CD4-positive, alpha-beta T cell treated with Interleukin-2 at 100 ng/mL for 4 hours (primary cell): ENCODE measurements at places on chromosomes 5 and 9.

GRCh38 chr5:104456122-104456521, 893.5 kb upstream of the NUDT12 start:
- no peak for DNase-seq

- no peak for DNase-seq
These were observed 144.0 kb upstream of the HAPLN1 start for GRCh38 chr5:83864652-83865051.

GRCh38 chr9:113675475-113675941, 200.6 kb upstream of the ZNF618 start:
- DNase-seq: no peak

DNA sequence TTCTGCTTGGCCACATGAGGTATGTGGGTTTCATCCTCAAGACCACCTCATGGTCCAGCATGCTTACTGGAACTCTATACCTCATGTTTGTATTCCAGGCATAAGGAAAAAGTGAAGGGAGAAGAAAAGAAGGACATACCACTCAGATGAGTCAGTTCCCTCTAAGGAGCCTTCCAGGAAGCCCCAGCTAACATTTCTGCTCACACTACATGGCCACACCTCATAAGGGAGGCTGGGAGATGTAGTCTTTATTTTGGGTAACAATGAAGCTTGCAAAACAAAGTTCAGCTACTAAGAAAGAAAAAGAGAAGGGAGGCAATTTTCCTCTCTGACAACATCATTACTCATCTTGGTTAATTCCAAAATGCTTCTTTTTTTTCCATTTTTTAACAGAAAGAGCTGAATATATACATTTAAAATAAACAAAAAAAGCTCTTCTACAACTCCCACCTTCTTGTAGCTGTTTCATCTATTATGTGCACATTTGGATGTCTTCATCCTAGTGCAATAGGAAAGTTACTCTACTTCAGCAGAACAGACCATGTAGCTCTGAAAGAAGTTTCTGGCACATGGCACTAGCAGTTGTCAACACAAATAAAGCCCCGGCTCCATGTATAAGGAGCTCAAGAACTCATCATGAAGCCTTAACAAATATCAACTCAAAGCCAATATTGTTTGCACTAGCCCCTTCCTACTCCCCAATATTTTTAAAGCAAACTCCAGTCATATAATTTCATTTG, 123.6 kb upstream of the CCDC112 start:
- no peak for DNase-seq

GRCh38 chr9:92562461-92562967, 26.7 kb upstream of the ECM2 start:
- no peak for DNase-seq

DNA sequence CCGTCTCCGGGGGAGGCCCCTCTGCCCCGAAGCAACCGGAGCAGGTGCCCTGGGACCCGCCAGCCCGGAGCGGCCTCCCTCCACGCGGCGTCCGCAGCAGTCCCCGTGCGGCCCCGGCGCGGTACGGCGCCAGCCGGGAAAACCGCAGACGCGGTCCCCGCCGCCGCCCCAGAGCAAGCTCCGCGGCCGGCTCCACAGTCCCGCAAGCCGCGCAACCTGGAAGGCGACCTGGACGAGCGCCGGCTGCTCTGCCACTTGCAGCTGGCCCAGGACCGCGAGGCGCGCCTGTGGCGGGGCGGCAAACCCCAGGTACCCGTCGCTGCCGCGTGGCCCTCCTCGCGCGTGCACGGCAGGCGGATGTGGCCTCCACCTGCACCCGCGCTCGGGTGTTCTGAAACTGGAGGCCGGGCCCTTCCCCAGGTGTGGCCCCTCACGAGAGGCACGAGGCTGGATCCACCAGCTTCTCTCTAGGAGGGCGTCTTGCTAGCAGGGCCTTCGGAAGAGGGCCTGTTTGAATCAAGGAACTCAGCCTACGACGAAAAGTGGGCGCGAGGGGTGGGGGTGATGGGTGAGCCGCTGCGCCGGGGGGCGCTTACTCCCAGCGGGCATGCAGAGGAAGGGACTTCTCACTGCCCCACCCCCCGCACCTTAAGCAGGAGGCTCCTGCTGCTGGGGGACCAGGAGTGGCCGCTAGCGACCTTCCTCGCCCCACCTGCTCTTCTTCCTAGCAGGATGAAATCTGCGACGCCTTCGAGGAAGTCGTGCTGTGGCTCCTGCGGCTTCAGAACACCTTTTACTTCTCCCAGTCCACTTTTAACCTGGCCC, 602 bp downstream of the CCNI2 start:
- peak; percentile 48 for DNase-seq

DNA sequence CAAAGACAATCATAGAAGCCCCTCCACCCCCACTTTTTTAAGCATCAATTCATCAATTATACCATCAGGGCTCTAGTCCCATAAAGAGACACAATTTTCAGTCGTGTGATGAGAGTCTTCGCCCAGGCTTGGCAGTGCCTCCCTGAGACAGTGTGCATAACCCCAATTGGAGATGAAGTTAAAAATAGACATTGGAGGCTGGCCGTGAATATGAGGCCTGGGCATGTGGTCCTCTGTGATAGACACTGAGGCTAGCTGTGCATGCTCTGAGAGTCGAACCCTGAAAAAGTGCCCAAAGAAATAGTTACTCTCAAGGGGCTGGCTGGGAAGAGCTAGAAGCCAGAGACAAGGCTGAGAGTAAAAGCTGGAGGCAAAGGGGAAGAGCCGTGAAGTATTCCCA, 248.6 kb upstream of the NR4A3 start:
- DNase-seq: no peak
